T-helper 17 cell (primary cell): ENCODE measurements at places on chromosomes 16 and 17.

- DNase-seq = no peak
- H3K27me3 ChIP-seq = peaks cover 27% of the 10 kb centered on the region
- H3K4me1 ChIP-seq = peaks cover 4% of the 10 kb centered on the region
- H3K4me3 ChIP-seq = no peak overlapping the region
Measured at GRCh38 chr17:50033316-50033715, 22.6 kb upstream of the ITGA3 start.

DNA sequence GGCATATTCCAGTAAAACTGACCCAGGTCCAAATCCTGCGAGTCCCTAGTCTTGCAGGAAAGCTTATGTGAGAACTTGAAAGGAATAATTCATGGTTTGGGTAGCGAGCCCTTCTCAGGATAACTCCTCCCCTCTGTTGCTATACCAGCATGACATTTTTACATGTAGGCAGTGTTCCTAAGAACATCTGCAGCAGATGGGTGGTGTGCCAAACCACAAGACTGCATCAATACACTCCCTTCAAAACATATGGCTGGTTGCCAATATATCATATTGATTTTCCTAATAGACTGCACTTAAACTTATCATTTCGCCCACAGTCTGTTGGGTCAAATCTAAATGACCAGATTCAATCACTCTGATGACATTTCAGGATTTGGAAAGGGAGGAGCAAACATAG, 19.9 kb downstream of the PSME3IP1 start:
- peaks cover 6% of the 10 kb centered on the region for H3K36me3 ChIP-seq
- H3K27me3 ChIP-seq = no peaks in the 10 kb centered on the region
- DNase-seq = no peak
- no peak overlapping the region for H3K4me3 ChIP-seq

DNA sequence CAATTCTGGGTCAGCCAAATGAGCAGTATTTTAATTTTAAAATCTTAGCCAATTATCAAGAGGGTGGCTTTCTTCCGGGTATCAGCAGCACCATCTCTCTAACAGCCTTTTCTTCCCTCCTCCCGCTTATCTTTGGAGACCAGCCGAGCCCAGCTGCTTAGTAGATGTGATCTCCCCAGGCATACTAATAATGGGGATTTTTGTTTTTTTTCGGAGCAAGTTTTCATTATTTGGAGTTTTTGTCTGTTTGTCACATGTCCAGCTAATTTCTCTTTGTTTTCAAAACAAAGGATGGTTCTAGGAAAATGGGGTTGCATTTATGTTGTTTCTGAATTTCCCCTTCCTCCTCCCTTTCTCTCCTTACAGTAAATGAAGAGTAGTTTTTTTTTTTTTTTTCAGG, 170.5 kb upstream of the MPHOSPH6 start:
- H3K4me3 ChIP-seq = no peak overlapping the region
- H3K4me1 ChIP-seq = no peaks in the 10 kb centered on the region
- no peak for DNase-seq
- peaks cover 41% of the 10 kb centered on the region for H3K27me3 ChIP-seq

DNA sequence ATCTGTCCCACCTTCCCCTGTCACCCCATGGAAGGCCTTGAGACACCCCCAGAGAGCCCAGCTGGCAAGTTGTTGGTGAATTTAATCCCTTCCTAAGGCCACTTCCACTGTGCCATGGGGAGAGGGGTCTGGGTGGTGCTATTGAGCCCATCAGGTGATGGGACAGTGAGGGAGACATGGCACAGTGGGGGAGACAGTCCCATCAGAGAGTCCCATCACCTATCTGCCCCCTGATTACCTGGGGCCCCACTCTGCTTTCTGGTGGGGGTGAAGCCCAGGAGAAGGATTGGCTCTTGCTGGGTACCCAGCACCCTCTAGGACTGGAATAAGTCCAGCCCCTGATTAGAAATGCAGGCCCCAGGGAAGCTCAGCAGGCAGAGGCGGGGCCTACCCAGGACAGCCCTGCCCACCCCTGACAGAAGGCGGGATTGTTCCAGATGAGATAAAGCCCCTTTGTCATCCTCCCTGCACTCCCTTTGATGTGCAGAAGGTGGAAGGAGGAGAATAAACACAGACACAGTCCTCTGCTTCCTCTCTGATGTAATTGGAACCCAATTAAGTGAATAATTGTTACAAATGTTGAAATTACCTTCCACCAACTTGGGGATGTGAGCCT, 18.9 kb downstream of the TMEM132E start:
- H3K27me3 ChIP-seq = peaks cover 65% of the 10 kb centered on the region
- DNase-seq = no peak
- H3K4me3 ChIP-seq = no peak overlapping the region
- peaks cover 8% of the 10 kb centered on the region for H3K4me1 ChIP-seq
- no peaks in the 10 kb centered on the region for H3K36me3 ChIP-seq
- no peak overlapping the region for H3K27ac ChIP-seq

DNA sequence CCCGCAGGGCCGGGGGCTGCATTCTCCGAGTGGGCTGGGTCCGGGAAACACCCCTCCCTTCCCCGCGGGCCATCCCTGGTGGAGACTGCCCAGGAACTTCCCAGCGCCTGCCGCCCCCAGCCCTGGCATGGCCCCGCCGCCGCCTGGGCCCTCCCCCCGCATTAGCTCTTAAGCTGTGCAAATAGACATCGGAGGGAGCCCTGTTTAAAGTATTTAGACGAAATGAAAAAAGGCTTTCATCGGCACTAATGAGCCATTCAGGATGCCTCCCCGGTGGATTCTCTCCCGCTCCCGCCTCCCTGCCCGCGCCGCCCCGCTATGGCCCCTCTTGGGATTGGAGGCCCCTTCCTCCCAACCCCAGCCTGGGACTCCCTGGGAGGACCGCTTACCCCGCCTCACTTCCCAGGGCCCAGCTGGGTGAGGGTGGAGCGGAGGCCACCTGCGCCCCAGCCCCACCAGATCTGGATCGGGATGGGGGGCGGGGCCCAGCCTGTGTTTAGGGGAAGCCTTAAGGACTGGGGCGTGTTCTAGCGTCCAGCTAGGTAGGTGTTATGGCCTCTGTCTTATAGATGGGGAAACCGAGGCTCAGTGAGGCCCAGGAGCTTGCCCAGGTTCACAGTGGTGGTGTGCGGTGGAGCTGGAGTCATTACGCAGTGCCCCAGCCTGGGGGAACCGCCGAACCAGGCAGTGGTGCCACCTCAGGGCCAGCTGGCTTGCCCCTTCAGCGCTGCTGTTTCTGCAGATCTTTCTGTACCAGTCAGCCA, 19.7 kb downstream of the SEZ6 start:
- H3K4me1 ChIP-seq = peaks cover 12% of the 10 kb centered on the region
- DNase-seq = no peak
- peak overlapping the region; percentile 19 for H3K27ac ChIP-seq
- H3K27me3 ChIP-seq = no peaks in the 10 kb centered on the region
- H3K4me3 ChIP-seq = no peak overlapping the region
- H3K36me3 ChIP-seq = no peaks in the 10 kb centered on the region

DNA sequence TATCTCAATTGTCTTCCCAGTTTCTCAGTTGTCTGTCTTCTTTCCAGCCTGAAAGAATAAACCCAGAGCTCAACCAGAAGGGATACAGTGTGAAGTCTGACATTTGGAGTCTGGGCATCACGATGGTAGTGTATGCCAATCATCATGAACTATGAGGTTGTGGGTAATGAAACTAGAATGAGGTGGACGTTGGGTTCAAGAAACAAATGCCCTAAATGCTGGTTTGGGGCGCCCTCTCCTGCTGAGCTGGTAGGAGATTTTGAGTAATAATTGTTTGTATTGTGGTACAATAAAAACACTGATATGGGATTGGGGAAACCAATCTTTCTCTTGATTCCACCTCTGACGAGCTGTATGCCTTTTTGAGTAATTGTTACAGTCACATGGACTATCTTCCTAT, 110.4 kb downstream of the MAP2K6 start:
- no peak overlapping the region for H3K27ac ChIP-seq
- no peak overlapping the region for H3K4me3 ChIP-seq
- H3K4me1 ChIP-seq = peaks cover 3% of the 10 kb centered on the region
- no peak for DNase-seq

GRCh38 chr17:21368545-21369246, 7.5 kb upstream of the KCNJ12 start:
- no peak for DNase-seq
- H3K4me1 ChIP-seq = peaks cover 3% of the 10 kb centered on the region
- peaks cover 16% of the 10 kb centered on the region for H3K27me3 ChIP-seq
- peaks cover 2% of the 10 kb centered on the region for H3K36me3 ChIP-seq

- no peak overlapping the region for H3K4me3 ChIP-seq
- DNase-seq = no peak
- no peak overlapping the region for H3K27ac ChIP-seq
- H3K27me3 ChIP-seq = peaks cover 22% of the 10 kb centered on the region
Measured at GRCh38 chr16:66161942-66162341, 204.5 kb upstream of the CDH5 start.

- DNase-seq = no peak
- no peak overlapping the region for H3K27ac ChIP-seq
- H3K4me3 ChIP-seq = no peak overlapping the region
- H3K27me3 ChIP-seq = peaks cover 46% of the 10 kb centered on the region
- peaks cover 2% of the 10 kb centered on the region for H3K4me1 ChIP-seq
Measured at GRCh38 chr16:49825041-49825440, 30.9 kb downstream of the ZNF423 start.

GRCh38 chr16:84155771-84156170, 10.7 kb downstream of the DNAAF1 start:
- no peak overlapping the region for H3K4me3 ChIP-seq
- no peak overlapping the region for H3K27ac ChIP-seq
- no peak for DNase-seq
- peaks cover 4% of the 10 kb centered on the region for H3K4me1 ChIP-seq
- peaks cover 51% of the 10 kb centered on the region for H3K27me3 ChIP-seq

GRCh38 chr17:58121925-58122324, 26.3 kb upstream of the OR4D1 start:
- peaks cover 6% of the 10 kb centered on the region for H3K36me3 ChIP-seq
- H3K27ac ChIP-seq = no peak overlapping the region
- peaks cover 18% of the 10 kb centered on the region for H3K4me1 ChIP-seq
- H3K27me3 ChIP-seq = peaks cover 27% of the 10 kb centered on the region
- DNase-seq = peak; percentile 17

DNA sequence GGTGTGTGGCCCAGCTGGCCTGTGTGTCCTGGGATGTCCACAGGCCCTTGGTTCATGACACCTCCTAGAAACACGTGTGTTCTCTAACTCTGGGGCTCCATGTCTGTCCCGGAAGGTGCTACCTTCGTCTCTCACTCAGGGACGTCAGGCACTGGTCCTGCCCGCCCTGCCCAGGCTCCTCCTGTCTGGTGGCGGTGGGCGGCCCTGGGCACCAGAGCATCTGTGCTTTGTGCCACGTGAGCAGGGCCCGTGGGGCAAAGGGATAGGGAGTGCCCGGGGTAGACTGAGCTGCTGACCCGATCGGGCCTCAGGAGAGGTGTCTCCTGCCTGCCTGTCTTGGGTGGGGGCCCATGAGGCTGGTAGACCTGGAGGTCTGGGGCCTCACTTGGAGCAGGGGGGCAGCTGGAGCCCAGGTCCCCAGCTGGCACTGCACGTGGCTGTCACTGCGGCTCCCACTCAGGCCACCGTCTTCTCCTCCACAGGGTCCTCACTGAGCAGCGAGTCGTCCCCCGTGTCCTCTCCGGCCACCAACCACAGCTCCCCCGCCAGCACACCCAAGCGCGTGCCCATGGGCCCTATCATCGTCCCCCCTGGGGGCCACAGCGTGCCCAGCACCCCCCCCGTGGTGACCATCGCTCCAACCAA, 35.1 kb downstream of the GSE1 start:
- no peaks in the 10 kb centered on the region for H3K27me3 ChIP-seq
- H3K27ac ChIP-seq = no peak overlapping the region
- H3K4me3 ChIP-seq = no peak overlapping the region
- peaks cover 11% of the 10 kb centered on the region for H3K4me1 ChIP-seq
- no peak for DNase-seq
- H3K36me3 ChIP-seq = no peaks in the 10 kb centered on the region

- H3K4me1 ChIP-seq = peaks cover 56% of the 10 kb centered on the region
- no peak for DNase-seq
- H3K27me3 ChIP-seq = no peaks in the 10 kb centered on the region
- peaks cover 2% of the 10 kb centered on the region for H3K36me3 ChIP-seq
- H3K4me3 ChIP-seq = no peak overlapping the region
Measured at GRCh38 chr16:23879735-23880373, 44.1 kb downstream of the PRKCB start.

DNA sequence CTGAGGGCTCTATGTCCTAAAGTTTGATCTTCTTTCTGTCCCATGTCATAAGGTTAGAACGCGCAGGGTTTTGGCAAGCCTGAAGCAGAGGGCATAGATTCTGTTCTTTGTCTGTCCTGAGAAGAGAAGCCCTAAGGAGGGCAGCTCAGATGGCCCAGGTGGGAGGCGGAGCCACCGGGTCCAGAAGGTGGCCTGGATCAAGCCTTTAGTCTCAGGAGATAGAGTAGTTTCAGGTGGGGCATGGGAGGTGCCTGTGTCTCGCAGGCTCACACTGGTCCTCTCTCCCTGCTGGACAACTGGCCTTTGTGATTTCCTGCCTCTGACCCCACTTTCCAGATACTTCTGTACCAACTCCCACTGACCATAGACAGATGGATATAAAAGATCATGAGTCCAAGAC, 44.2 kb upstream of the DNAJA2 start:
- H3K36me3 ChIP-seq = no peaks in the 10 kb centered on the region
- H3K27me3 ChIP-seq = no peaks in the 10 kb centered on the region
- H3K4me1 ChIP-seq = peaks cover 13% of the 10 kb centered on the region

DNA sequence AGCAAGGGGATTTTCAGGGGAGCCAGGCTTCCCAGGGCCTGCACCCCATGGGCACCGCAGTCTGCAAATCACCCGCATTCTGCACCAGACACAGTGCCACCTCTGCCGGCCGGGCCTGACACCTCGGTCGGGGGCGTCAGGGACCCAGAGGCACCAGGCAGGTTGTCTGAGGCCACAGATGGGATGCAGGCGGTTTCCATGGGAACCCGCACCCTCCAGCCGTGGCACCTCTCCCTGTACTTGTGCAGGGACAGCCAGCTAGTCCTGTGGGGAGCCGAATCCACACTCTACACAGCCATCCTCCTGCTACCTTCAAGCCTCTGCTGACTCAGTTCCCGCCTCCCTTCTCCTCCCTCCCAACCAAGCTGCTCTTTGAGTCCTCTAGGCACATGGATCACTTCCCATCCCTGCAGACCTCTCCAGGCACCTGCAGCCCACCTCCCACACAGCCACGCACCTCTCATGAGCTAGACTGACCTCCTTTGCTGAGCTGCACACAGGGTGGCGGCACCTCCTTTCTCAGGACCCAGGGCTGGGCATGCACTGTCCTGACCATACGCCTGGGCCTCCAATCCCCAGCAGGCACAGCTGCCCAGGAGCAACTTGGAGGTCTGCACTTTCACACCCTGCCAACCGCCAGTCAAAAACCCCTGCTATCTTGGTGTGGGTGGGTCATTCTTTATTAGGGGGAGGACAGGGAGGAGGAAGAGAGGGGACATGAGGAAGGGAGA, 119.5 kb downstream of the C16orf78 start:
- peaks cover 18% of the 10 kb centered on the region for H3K27me3 ChIP-seq
- H3K27ac ChIP-seq = no peak overlapping the region
- no peak for DNase-seq
- H3K4me3 ChIP-seq = no peak overlapping the region
- H3K36me3 ChIP-seq = peaks cover 4% of the 10 kb centered on the region
- H3K4me1 ChIP-seq = no peaks in the 10 kb centered on the region
